Renal cortex interstitium (tissue), 15 donors: ENCODE measurements at places on chromosomes 7 and 10. TPM values are rescaled to one million over a fixed set of nuclear protein-coding genes. Genes with fewer than 3 reads are reported as not detected.

CRYGN gene
- 3.6 TPM for polyA plus RNA-seq

GSTO2 gene
- 43.2 TPM for polyA plus RNA-seq

ASIC3 gene
- 2.5 TPM for polyA plus RNA-seq

ANKRD1 gene
- 1.4 TPM for polyA plus RNA-seq

LRIT1 gene
- polyA plus RNA-seq: not detected

DNA sequence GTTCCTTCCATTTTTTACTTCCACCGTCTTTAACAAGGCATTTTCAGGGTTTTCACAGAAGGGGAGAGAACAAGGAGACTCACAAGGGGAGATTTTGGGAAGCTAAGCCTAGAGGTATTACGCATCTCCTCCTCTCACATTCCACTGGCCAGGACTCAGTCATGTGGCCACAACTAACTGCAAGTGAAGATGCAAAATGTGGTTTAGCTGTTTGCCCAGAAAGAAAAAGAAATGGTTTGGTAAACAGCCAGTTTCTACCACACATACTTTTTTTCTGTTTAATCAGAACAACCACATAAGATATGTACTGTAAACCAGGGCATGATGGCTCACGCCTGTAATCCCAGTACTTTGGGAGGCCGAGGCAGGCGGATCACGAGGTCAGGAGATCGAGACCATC is 21.4 kb upstream of the HELLS start:
- DNase-seq: no peak

DNA sequence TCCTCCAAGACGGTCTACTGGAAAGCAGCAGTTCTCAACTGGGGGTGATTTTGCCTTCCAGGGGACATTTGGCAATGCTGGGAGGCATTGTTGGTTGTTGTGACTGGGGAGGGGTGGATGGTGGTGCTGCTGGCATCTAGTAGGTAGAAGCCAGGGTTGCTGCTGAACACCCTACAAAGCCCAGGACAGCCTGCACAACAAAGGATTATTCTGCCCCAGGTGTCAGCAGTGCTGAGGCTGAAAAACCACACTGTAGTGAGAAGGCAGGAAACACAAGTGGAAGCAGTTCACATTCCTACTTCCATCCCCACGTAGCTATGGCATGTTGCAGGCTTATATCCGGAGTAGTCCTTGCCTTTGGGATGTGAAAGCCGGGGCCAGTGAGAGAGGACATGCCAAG is 86.9 kb downstream of the AOAH start:
- DNase-seq: no peak

CLRN3 gene
- 24.1 TPM for polyA plus RNA-seq

- DNase-seq: no peak
Measured at GRCh38 chr10:88385601-88386203, 197.4 kb downstream of the RNLS start.

DNA sequence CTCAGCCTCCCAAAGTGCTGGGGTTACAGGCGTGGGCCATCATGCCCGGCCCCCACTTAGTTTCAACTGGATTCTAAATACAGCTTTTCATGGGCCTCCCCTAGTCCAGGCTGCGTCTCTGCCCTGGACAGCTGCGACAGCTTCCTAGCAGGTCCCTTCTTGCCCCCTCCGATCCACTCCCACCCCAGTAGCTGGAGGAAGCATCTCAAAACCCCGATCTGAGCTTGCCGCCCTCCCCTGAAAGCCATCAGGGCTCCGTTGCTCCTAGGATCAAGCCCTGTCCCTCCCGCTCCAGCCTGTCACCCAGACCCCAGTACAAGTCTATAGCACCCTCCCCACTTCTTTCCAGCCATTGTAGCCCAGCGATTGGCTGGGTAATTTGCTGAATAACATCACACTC is 64.5 kb downstream of the VWA2 start:
- DNase-seq: no peak

CUZD1 gene
- 1.6 TPM for polyA plus RNA-seq

DNA sequence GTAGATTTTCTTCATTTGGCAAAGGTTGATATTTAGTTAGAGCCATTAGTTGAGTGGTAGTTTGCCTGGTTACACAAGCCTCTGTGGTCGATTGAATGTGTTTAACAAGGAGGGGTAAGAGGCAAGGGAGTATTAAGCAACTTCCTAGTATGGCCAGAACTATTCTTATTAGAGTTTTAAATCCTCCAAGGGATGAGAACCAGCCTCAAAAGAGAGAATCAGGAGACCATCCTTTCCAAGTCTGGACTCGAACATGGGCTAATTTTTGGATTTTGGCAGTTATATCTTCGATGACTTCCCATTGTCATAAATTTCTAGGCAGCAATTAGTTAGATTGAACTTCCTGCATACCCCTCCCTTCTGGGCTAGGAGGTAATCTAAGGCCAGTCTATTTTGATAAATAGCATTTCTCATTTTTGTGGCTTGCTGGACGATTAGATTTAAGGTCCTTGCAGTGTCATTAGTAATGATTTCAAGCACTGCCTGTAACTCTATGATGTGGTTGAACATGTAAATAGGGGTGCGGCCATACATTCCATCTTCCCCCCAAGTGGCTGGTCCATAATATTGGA is 219.5 kb upstream of the KCND2 start:
- no peak for DNase-seq

- DNase-seq: no peak
Measured at GRCh38 chr7:142874837-142875236, 10.7 kb downstream of the TRPV6 start.

GRCh38 chr7:40437936-40438634 is 303.3 kb downstream of the SUGCT start:
- DNase-seq: no peak
